ENCODE measurements at places on chromosomes 4 and X. TPM values are rescaled to one million over a fixed set of nuclear protein-coding genes. Genes with fewer than 3 reads are reported as not detected.
A peak's percentile ranks its signal among the peaks of the same experiment; 100 is the strongest.

The UBL4A gene
- 93.2 TPM for total RNA-seq

The MAP7D2 gene
- 0.23 TPM for total RNA-seq

The RHOXF2B gene
- not detected for total RNA-seq

The QDPR gene
- total RNA-seq = 5.5 TPM

The SERTM2 gene
- total RNA-seq = not detected

The SMIM10L2A gene
- total RNA-seq = 3.3 TPM

The COL4A5 gene
- total RNA-seq = 193 TPM

DNA sequence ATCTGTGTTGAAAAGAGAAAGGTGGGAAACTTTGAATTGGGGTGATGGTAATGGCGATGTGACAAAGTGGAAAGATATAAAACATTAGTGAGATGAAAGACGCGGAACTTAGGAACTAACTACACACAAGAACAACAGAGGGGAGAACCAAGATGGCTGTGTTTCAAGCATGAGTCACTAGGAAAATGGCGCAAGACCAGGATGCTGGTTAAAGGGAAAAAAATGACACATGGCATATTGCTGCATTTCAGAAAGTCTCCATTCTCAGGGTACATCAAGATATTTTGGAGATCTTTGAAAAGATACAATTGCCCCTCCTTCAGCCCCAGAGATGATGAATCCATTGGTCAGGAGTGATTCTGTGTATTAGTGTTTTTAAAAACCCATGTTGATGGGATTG, 164.4 kb downstream of the FBXO8 start:
- DNase-seq = no peak

DNA sequence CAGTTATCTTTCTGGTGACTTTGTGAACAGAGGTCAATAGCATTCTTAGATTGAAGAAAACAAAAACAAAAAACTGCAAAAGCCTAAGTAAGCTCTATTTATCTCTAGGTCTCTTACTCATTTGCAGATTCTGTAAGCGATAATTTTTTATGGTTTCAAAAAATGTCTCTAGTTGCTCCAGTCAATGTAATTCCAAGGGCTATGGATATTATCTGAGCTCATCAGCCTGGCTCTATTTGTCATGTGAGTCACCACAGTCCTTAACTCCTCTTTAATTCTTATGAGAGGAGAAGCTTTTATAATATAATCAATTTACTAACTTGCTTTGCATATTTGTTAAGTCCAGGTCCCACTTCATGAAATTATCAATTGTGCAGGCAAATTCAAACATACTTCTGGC, 79.1 kb downstream of the NPFFR2 start:
- DNase-seq = no peak

- no peak for DNase-seq
Measured at GRCh38 chr4:94116842-94117241, 90.8 kb upstream of the SMARCAD1 start.

GRCh38 chrX:30653415-30654131, at the start of gene GK:
GK (plus strand) TSS chrX:30653423; CDS start chrX:30653538, 115 bp downstream.
- no peak for DNase-seq

DNA sequence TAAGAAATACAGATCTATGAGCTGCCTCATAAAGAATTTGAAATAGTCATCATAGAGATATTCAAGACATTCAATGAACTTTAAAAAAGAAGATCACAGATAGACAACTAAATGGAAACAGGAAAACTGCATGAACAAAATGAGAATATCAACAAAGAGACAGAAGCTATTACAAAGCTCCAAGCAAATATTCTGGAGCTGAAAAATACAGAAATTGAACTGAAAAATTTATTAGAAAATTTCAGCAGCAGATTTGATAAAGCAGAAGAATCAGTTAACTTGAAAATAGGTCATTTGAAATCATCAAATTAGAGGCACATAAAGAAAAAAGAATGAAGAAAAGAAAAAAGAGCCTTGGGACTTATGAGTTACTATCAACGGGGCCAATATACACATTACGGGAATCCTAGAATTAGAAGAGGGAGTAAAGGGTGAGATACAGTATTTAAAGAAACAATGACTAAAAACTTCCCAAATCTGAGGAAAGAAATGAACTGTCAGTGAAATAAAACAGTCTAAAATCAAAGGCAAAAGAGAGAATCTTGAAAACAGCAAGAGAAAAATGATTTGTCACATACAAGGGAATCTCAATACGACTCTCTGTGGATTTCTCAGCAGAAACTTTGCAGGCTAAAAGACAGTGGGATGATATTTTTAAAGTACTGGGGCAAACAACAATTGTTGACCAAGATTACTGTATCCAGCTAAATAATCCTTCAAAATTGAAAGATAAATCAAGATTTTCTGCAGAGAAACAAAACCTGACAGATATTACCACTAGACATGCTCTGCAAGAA, 641.6 kb downstream of the ANKRD50 start:
- no peak for DNase-seq

GRCh38 chrX:41386222-41386990, 52.4 kb downstream of the DDX3X start:
- DNase-seq = no peak

- DNase-seq = no peak
Measured at GRCh38 chr4:8238515-8239053, 31.0 kb upstream of the HTRA3 start.

GRCh38 chr4:41874398-41874797, 60.8 kb upstream of the TMEM33 start:
- DNase-seq = no peak

DNA sequence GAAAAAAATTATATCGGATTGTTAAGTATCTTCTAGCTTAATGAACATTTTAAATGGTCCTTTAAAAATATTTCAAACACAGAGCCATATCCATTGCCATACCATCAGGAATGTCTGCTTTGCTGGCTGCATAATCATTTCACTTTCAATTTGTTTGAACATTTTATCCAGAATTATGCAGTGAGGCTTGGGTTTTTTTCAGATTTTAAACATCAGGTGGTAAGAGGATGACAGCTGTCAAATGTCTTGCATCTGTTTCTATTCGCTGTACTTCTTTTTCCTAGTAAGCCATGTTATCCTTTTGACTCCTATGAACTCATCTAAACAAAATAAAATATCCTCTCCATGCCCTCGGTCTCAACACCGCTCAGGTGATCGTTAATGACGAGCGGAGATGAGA, 802 bp downstream of the RFC1 start:
- no peak for DNase-seq

GRCh38 chr4:2630556-2631273, 94.3 kb downstream of the FAM193A start:
- no peak for DNase-seq

GRCh38 chrX:66130469-66130868, 33.6 kb upstream of the HEPH start:
- DNase-seq = no peak

DNA sequence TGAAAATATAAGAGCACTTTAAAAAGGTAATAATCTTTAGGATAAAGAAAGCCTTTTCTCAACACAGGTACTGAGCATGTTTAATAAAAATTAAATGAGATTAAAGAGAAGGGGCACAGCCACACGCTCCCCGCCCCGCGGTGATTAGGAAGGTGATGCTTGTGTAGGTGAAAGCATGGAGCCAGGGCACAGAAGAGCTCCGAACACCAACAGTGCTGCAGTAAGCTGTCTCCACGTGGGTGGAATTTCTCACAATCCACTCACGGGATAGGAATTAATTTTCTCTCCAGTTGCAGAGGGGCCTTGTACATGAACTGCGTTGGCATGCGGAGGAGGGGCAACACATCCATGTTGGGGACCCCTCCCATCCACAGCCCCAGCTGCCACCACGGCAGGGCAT, 27.0 kb downstream of the DCTD start:
- no peak for DNase-seq

DNA sequence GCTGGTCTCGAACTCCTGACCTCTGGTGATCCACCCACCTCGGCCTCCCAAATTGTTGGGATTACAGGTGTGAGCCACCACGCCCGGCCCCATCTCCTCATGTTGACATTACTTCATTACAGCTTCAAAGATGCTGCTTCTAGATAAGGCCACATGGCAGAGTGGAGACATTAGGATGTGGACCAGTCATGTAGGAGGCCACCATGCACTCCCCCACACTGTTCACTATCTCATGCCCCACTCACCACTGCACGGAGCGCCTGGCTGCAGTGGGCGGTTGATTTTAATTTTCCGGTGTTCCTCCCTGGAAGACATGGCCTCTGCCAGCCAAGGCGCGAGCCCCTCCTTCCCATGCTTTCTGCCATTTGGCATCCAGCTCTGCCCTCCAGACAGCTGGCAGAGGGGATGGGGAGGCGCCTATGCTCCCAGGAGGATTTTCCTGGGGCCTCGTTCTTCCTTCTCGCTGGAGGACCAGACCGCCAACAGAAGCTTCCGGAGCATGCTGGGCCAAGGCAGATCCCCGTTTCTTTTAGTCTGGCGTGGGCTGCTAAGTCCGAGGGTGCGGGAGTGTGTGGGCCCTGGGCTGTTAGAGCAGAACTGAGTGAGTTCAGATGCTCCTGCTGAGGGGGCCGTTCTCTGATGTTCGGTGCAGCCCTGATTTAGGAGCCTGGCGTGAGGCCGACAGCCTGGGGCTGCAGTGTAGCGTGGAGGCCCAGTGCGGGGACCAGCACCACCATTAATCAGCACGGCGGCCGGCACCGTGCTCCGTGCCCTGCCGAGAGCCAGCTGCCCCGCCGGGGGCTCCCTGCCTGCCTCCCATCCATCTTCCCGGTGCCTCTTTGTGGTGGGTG, 93.1 kb downstream of the SORCS2 start:
- no peak for DNase-seq

GRCh38 chr4:149555799-149556198, 259.8 kb downstream of the IQCM start:
- DNase-seq = no peak

- no peak for DNase-seq
Measured at GRCh38 chr4:42313872-42314271, 83.4 kb upstream of the SHISA3 start.

DNA sequence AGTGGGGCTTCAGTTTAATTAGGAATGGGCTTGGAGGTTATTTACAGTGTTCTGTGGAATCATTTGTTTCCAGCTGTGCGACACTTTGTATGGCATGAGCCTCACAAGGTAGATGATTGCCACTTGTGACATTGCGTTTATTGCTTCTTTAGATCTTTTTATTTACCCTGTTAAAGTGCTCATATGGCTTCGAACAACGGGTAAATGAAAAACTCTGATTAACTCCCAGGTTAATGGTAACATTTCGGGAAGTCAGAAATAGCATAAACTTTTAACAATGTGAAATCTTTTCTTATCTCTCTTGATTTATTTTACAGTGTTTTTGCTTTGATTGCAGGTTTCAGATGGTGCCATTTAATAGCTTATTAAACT, 494.3 kb downstream of the IDS start:
- no peak for DNase-seq

GRCh38 chr4:66182636-66183035, 512.3 kb upstream of the EPHA5 start:
- no peak for DNase-seq

DNA sequence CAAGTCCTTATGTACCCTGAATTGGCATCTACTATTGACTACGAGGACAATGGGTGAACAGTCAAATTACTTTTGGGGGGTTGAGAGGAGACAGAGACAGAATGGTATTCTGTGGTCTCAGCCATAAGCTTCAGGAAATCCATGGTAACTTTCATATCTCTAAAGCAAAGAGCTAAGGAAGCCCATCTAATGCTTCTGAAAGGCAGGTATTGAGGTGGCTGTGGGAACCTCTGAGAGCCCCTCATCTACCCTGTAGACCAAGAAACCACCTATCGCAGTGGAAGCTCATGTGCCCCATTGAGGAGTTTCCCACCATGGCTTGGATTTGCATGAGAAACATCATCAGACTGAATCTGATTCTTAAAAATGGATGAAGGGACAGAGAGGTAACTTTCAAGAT, 23.1 kb upstream of the BMP2K start:
- DNase-seq = no peak

- DNase-seq = no peak
Measured at GRCh38 chr4:151934766-151935165, 174.0 kb upstream of the GATB start.

DNA sequence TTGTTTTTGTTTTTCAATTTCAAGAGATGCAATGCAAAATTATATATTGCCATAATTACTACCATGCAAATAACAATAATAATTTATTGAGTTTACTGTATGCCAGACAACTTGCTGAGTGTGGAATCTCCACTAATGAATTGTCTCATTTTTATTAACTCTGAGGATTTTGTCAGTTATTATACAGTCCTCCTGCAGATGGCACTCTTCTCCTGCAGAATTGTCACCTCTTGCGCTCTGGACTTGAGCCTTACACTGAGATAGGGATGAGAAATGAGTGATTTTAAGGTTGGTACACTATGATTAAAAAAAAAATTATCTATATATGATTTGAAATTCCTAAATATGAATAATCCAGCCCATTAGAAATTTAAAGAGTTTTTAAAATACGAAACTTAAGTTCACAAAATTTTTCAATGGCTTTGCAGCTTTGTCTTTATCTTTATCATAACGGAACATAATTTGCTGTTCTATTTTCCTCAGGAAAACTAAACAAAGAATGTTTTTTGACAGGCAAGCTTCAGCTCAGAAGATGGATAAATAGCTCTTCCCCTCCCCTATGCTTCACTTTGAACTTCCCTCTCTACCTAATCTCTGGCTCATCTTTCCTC, 12.7 kb upstream of the PAQR3 start:
- DNase-seq = peak; percentile 45

DNA sequence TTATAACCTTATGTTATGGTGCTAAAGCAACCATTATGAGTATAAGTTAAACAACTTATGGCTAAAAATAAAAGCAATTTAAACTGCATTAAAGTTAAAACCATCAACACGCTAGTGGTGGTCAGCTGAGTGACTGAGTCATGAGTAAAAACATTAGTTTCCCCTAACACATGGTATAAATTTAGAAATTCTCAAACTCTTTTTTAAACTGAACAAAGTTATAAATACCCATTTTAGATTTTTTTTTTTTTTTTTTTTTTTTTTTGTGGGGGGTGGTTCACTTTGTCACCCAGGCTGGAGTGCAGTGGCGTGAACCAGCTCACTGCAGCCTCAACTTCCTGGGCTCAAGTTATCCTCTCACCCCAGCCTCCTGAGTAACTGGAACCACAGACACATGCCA, 5.4 kb upstream of the BBS7 start:
- no peak for DNase-seq

- DNase-seq = peak; percentile 14
Measured at GRCh38 chr4:84218031-84218430, 281.1 kb downstream of the NKX6-1 start.
